Thoracic aorta (tissue), 2 donors: ENCODE measurements at places on chromosomes 7 and 10. TPM values are rescaled to one million over a fixed set of nuclear protein-coding genes. Genes with fewer than 3 reads are reported as not detected.
A peak's percentile ranks its signal among the peaks of the same experiment; 100 is the strongest.

DNA sequence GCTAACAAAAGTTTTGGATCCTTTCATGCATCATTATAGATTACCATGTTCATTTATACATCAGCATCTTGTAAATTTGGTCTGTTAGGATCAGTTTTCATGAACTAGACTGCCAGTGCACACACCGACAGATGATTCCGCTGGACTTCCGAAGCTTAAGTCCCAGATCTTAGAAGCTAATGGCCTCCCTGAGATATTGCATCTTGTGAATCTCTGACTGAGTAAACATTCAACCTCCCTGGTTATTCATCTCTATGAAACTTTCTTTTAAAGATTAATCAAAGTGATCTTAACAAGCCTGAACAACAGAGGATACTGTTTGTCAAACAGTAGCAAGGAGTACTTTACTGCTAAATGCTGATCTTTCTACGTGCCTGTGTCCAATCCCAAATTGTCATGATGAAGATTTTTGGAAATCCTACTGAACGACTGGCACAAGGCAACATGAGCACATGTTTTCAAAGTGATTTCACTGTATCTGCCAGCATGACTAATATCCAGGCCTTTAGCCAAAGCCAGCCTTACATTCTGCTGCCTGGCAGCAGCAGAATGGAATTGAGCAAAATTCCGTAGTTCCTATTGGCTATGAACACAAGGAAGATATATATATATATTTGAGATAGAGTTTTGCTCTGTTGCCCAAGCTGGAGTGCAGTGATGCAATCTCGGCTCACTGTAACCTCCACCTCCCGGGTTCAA lies 91.3 kb upstream of the ANK3 start:
- no peaks in the 10 kb centered on the region for H3K36me3 ChIP-seq
- H3K27ac ChIP-seq, result no peak overlapping the region
- peak overlapping the region; percentile 38 for H3K4me3 ChIP-seq
- peaks cover 15% of the 10 kb centered on the region for H3K4me1 ChIP-seq
- peak; percentile 2 for DNase-seq

DNA sequence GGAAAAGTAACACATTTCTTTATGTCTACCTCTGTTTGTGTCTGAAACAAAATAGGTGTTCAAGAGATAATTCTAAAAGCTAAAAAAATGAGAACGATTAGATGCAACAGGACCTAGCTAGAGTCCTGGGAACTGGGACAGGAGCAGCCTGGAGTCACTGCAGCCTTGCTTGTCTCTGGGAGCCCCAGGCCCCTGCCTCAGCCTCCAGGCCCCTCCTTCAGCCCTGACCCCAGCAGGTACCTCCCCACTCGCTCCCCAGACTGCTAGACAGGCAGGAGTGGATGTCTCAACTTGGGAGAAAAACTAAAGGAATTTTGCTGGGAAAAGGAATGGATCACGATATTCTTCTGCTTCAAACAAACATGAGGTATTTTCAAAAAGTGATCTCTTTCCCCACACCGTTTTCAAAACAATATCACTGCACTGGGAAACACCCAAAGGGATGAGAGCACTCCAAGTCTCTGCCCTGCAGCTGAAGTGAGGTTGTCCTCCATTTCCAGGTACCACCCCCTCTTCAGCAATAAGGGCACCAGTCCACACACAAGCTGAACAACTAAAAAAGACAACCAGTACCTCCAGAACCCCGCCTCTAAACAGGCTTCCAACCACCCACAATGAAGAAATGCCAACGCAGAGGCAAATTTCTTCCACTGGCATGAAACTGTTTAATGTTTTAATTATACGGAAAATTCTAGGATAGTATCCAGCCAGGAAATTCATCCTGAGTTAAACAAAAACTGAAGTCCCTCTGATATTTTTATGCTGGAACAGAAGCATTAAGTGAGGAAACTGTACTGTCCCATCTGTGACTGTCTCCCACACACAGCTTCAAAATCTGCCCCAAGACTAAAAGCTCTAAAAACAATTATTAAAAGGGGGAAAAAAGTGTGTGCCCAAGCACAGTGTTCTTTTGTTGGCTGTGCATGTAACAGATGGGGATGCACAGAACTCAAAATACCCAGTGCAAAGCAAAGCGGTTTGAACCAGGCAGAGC lies 47.2 kb downstream of the XPNPEP1 start:
- no peak overlapping the region for H3K27ac ChIP-seq
- H3K36me3 ChIP-seq, result peaks cover 63% of the 10 kb centered on the region
- H3K4me3 ChIP-seq, result no peak overlapping the region
- H3K27me3 ChIP-seq, result no peaks in the 10 kb centered on the region
- no peak for DNase-seq
- H3K4me1 ChIP-seq, result no peaks in the 10 kb centered on the region

GRCh38 chr7:135337977-135338550 lies 104.4 kb downstream of the STRA8 start:
- no peaks in the 10 kb centered on the region for H3K36me3 ChIP-seq
- no peaks in the 10 kb centered on the region for H3K27me3 ChIP-seq
- no peaks in the 10 kb centered on the region for H3K4me1 ChIP-seq
- no peak for DNase-seq
- H3K4me3 ChIP-seq, result no peak overlapping the region

Gene RPEL1
- total RNA-seq, result not detected

GRCh38 chr7:129212596-129212995 lies 12.2 kb upstream of the AHCYL2 start:
- no peak overlapping the region for H3K27ac ChIP-seq
- peaks cover 6% of the 10 kb centered on the region for H3K36me3 ChIP-seq
- DNase-seq, result no peak

GRCh38 chr10:70232155-70232858 lies 922 bp downstream of the PPA1 start:
- DNase-seq, result no peak
- H3K4me3 ChIP-seq, result peak overlapping the region; percentile 94
- H3K27ac ChIP-seq, result peak overlapping the region; percentile 50
- no peaks in the 10 kb centered on the region for H3K36me3 ChIP-seq
- no peaks in the 10 kb centered on the region for H3K27me3 ChIP-seq

Gene DDC
- total RNA-seq, result not detected

GRCh38 chr10:124451276-124451675 lies 1.4 kb upstream of the NKX1-2 start:
- no peak overlapping the region for H3K27ac ChIP-seq
- peaks cover 14% of the 10 kb centered on the region for H3K4me1 ChIP-seq
- H3K4me3 ChIP-seq, result no peak overlapping the region
